T-cell (primary cell): ENCODE measurements at places on chromosomes 5 and 9.
A peak's percentile ranks its signal among the peaks of the same experiment; 100 is the strongest.

DNA sequence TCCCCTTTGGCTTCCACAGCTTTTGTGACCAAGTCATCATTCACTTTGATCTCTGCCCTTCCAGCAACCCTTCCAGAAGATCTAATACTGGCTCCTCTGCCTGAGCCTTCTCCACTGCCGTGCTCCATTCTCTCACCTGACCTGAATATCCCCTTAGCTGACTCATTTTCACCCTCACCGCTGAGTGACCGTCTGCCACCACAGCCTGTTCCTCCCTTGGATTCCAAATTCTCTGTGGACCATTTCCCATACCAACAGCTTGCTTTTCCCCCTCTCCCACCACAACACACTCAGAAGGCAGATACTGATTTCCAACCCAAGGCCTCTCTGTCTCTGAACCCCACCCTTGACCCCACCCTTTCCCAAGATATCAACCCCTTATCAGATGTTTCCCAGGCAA lies 20.5 kb upstream of the SPATA31D1 start:
- H3K4me3 ChIP-seq, result no peak overlapping the region
- no peaks in the 10 kb centered on the region for H3K36me3 ChIP-seq
- H3K4me1 ChIP-seq, result no peaks in the 10 kb centered on the region
- DNase-seq, result no peak

DNA sequence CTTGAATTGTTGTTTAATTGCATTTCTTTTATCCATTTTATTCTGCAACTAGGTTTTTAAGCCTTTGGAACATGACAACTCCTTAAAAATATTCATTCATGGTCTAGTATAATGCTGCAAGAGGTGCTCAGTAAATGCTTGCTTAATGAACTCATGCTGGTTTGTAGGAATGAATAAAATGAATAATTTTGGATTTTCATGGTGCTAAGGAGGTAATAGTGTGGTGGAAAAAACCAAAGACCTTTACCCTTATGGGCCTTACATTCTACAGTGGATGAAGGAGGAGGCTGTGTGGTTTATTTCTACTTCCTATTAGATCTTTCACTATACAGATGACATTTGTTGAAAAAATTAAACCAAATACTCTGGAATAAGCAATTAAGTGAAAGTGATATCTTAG lies 43.4 kb downstream of the LRRTM2 start:
- no peaks in the 10 kb centered on the region for H3K4me1 ChIP-seq
- no peaks in the 10 kb centered on the region for H3K27me3 ChIP-seq
- no peak overlapping the region for H3K4me3 ChIP-seq
- no peaks in the 10 kb centered on the region for H3K36me3 ChIP-seq

GRCh38 chr5:108521011-108521700 lies 139.3 kb upstream of the FBXL17 start:
- H3K27ac ChIP-seq, result no peak overlapping the region
- no peak overlapping the region for H3K4me3 ChIP-seq
- no peak for DNase-seq
- no peaks in the 10 kb centered on the region for H3K36me3 ChIP-seq

GRCh38 chr5:172064358-172064757 lies 57.9 kb upstream of the FBXW11 start:
- DNase-seq, result no peak
- H3K4me3 ChIP-seq, result no peak overlapping the region
- H3K27me3 ChIP-seq, result no peaks in the 10 kb centered on the region
- H3K4me1 ChIP-seq, result peaks cover 33% of the 10 kb centered on the region
- H3K27ac ChIP-seq, result no peak overlapping the region
- peaks cover 23% of the 10 kb centered on the region for H3K36me3 ChIP-seq

DNA sequence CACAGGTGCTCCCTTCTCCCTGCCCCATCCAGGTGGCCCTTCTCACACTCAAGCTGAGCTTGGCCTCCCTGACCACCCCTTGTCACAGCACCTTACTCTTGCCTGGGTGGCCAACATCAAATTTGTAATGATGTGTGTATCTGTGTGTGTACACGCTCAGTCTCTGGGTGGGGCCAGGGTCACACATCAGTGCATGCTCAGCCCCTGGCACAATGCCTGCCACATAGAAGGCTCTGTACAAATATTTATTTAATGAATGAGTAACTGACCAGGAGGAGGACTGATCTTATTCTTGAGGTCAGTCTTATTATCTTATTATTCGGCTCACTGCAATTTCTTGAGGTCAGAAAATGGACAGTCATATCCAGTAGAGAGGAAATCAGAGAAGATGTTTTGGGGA lies 41.3 kb upstream of the HAND1 start:
- DNase-seq, result no peak
- H3K36me3 ChIP-seq, result no peaks in the 10 kb centered on the region
- peaks cover 6% of the 10 kb centered on the region for H3K4me1 ChIP-seq
- peaks cover 43% of the 10 kb centered on the region for H3K27me3 ChIP-seq
- no peak overlapping the region for H3K4me3 ChIP-seq

DNA sequence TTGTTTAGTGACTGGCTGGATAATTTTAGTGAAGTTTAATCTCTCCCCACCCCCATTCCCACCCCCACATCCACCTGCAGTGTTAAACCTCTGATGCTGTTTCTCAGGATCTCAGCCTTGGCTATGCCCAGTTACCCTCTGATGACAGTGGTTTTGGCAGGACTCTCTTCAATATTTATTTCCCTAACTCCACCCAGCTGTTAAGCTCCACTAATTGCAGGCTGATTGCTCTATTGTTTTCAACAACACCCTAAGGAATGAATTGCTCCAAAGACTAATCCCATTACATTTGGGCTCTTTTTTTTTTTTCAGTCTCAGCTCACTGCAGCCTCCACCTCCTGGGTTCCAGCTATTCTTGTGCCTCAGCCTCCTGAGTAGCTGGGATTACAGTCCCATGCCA lies 46.3 kb downstream of the PHAX start:
- H3K27ac ChIP-seq, result no peak overlapping the region
- H3K4me1 ChIP-seq, result no peaks in the 10 kb centered on the region
- no peaks in the 10 kb centered on the region for H3K27me3 ChIP-seq
- H3K4me3 ChIP-seq, result no peak overlapping the region
- no peaks in the 10 kb centered on the region for H3K36me3 ChIP-seq

DNA sequence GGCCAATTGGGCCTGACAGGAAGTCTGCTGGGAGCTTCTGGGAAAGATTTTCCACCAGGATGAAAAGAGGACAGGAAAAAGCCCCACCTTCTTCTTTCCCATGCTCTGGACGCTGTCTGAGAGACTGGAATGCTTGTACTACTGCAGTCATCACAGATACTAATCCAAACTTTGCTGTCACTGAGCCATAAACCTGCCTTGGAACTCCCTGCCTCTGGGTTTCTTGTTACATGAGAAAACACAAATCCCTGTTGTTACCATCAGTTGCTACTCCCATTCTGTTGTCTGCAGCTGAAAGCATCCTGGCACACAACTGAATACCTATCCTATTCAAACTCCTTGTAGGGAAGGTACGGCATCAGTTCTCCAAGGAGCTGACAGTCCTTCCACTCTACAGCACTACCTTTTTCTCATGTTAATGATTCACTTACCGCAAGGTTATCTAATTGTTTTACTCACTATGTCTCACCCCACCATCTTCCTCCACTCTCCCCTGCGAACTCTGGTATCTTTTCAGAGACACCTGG lies 167.5 kb downstream of the CDK5RAP2 start:
- peaks cover 79% of the 10 kb centered on the region for H3K36me3 ChIP-seq
- no peaks in the 10 kb centered on the region for H3K4me1 ChIP-seq
- no peak for DNase-seq
- H3K4me3 ChIP-seq, result no peak overlapping the region
- no peak overlapping the region for H3K27ac ChIP-seq
- H3K27me3 ChIP-seq, result no peaks in the 10 kb centered on the region

GRCh38 chr5:173653822-173654523 lies 37.5 kb upstream of the BOD1 start:
- no peaks in the 10 kb centered on the region for H3K36me3 ChIP-seq
- no peaks in the 10 kb centered on the region for H3K4me1 ChIP-seq
- H3K27ac ChIP-seq, result no peak overlapping the region
- no peak for DNase-seq
- H3K4me3 ChIP-seq, result no peak overlapping the region

- no peaks in the 10 kb centered on the region for H3K36me3 ChIP-seq
- no peak overlapping the region for H3K4me3 ChIP-seq
- H3K27me3 ChIP-seq, result no peaks in the 10 kb centered on the region
- no peak for DNase-seq
Observed at GRCh38 chr5:52920929-52921328, 68.2 kb upstream of the ITGA2 start.

DNA sequence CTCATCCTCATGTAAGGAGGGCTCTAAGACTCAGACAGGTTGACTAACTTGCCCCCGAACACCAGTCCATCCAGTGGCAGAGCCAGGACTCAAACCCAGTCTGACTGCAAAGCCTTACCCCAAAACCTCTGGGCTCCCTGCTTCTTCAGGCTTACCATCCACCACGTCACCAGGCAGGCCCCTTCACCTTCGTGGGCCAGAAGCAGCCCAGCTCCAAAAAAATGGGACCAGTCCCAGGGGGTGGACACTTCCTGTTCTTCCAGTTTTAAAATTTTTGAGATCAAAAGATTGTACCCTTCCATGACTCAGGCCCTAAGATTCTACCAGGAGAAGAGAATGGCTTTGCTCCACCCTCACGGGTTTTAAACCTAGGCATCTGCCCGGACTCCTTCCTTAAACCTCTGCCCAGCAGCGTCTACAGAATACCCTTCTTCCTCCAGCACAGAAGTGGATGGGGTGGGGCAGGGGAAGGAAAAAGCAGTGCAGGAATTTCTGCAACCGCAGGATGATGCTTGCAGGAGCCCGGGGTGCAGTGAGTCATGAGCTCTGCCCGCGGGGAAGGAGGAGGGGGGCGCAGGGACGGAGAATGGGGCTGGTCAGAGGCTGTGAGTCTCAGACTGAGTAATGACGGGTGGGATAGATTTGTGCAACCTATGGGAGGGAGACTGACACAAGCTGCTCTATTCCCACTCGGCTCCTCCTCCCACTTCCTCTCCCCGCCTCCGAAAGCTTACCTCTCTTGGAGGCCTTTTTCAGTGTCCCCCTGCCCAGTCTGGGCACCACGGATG lies 50.4 kb upstream of the STXBP1 start:
- no peaks in the 10 kb centered on the region for H3K27me3 ChIP-seq
- no peaks in the 10 kb centered on the region for H3K36me3 ChIP-seq
- peaks cover 49% of the 10 kb centered on the region for H3K4me1 ChIP-seq
- DNase-seq, result no peak
- H3K4me3 ChIP-seq, result no peak overlapping the region

DNA sequence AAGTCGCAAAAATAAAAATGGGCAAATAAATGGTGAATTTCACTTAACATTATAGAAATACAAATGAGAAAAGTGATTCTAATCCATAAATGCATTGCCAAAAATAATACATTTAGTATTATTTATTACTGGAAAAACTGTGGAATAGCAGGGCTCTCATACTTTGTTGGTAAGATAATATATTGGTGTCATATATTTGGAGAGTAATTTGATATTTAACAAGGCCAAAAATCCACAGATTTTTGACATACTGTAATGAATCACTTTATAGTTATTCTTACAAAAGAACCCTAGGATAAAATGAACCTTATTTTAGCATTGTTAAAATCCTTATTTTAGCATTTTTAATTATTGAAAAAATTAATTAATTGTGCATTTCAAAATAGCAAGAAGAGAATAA lies 397.2 kb upstream of the DAB2 start:
- no peaks in the 10 kb centered on the region for H3K27me3 ChIP-seq
- H3K4me3 ChIP-seq, result no peak overlapping the region

GRCh38 chr5:85938201-85938600 lies 679.5 kb upstream of the COX7C start:
- no peaks in the 10 kb centered on the region for H3K27me3 ChIP-seq
- DNase-seq, result no peak
- H3K4me1 ChIP-seq, result no peaks in the 10 kb centered on the region
- no peak overlapping the region for H3K27ac ChIP-seq

DNA sequence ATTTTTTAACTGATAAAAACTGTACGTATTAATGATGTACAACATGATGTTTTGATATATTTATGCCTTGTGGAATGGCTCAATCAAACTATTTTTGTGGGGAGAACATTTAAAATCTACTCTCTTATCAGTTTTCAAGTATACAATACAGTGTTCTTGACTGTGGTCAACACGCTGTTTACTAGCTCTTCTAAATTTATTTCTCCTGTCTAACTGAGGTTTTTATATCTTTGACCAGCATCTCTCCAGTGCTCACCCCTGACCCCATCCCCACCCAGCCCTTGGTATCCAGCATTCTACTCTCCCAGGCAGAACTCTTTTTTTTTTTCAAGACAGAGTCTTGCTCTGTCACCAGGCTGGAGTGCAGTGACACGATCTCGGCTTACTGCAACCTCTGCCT lies 169.6 kb upstream of the SNX2 start:
- no peak overlapping the region for H3K27ac ChIP-seq
- H3K4me1 ChIP-seq, result no peaks in the 10 kb centered on the region
- no peaks in the 10 kb centered on the region for H3K27me3 ChIP-seq

- H3K27ac ChIP-seq, result peak within 1 kb of the TSS; percentile 90
- H3K4me3 ChIP-seq, result peak within 1 kb of the TSS; percentile 74
- peak; percentile 98 for DNase-seq
- H3K27me3 ChIP-seq, result no peaks in the 10 kb centered on the region
- peaks cover 74% of the 10 kb centered on the region for H3K4me1 ChIP-seq
- H3K36me3 ChIP-seq, result no peaks in the 10 kb centered on the region
Observed at GRCh38 chr9:125189361-125190289, at the start of gene PPP6C. Gene PPP6C, minus strand, starts transcription at chr9:125189803. Its CDS starts 85 bp downstream, at chr9:125189718.

GRCh38 chr9:123338710-123339665 lies 17.0 kb upstream of the CRB2 start:
- H3K27me3 ChIP-seq, result peaks cover 4% of the 10 kb centered on the region
- H3K27ac ChIP-seq, result peak overlapping the region; percentile 62
- DNase-seq, result peak; percentile 30
- peak overlapping the region; percentile 75 for H3K4me3 ChIP-seq
- H3K36me3 ChIP-seq, result no peaks in the 10 kb centered on the region
- peaks cover 10% of the 10 kb centered on the region for H3K4me1 ChIP-seq

DNA sequence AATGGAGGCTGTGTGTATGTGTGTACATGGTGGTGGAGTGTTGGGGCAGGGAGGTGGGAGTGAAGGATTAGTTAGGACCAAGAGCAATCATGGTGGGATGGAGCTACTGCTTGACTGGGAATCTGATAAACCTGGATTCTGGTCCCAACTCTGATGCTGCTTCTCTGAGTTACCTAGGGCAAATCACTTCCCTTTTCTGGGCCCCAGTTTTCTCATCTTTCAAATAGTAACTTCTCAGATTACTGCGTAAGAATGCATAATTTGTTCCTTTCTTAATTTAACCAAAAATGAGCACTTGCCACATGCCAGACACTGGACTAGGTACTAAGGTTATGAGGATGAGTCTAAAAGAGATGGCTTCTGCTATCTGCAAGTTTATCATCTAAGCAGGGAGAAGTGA lies 20.8 kb upstream of the ANXA6 start:
- no peak overlapping the region for H3K27ac ChIP-seq
- H3K4me3 ChIP-seq, result no peak overlapping the region
- no peak for DNase-seq
- H3K36me3 ChIP-seq, result peaks cover 53% of the 10 kb centered on the region
- H3K4me1 ChIP-seq, result no peaks in the 10 kb centered on the region

- H3K27ac ChIP-seq, result no peak overlapping the region
- no peaks in the 10 kb centered on the region for H3K36me3 ChIP-seq
- DNase-seq, result no peak
- H3K4me1 ChIP-seq, result peaks cover 55% of the 10 kb centered on the region
- no peaks in the 10 kb centered on the region for H3K27me3 ChIP-seq
- no peak overlapping the region for H3K4me3 ChIP-seq
Observed at GRCh38 chr5:52709167-52709925, 78.4 kb upstream of the ITGA1 start.

- no peak overlapping the region for H3K4me3 ChIP-seq
- no peaks in the 10 kb centered on the region for H3K4me1 ChIP-seq
- no peaks in the 10 kb centered on the region for H3K36me3 ChIP-seq
- H3K27me3 ChIP-seq, result peaks cover 3% of the 10 kb centered on the region
- H3K27ac ChIP-seq, result no peak overlapping the region
Observed at GRCh38 chr9:109584205-109584604, 86.1 kb upstream of the PTPN3 start.
